ENCODE measurements at places on chromosomes 5 and 9.
A peak's percentile ranks its signal among the peaks of the same experiment; 100 is the strongest.

DNA sequence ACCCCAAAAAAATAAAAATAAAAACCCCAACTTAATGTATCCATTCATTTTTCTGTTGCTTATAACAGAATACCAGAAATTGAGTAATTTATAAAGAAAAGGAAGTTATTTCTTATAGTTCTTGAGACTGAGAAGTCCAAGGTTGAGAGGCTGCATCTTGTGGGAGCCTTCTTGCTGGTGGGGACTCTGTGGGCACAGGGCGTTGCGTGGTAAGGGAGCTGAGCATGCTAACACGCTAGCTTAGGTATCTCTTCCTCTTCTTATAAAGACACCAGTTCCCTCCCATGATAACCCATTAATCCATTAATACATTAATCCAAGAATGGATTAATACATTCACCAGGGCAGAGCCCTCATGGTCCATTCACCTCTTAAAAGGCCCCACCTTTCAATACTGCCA lies 150.9 kb downstream of the ZSWIM6 start:
- peaks cover 47% of the 10 kb centered on the region for H3K36me3 ChIP-seq
- no peaks in the 10 kb centered on the region for H3K4me1 ChIP-seq
- no peak for DNase-seq
- no peaks in the 10 kb centered on the region for H3K27me3 ChIP-seq
- H3K4me3 ChIP-seq = no peak overlapping the region
- H3K27ac ChIP-seq = no peak overlapping the region

DNA sequence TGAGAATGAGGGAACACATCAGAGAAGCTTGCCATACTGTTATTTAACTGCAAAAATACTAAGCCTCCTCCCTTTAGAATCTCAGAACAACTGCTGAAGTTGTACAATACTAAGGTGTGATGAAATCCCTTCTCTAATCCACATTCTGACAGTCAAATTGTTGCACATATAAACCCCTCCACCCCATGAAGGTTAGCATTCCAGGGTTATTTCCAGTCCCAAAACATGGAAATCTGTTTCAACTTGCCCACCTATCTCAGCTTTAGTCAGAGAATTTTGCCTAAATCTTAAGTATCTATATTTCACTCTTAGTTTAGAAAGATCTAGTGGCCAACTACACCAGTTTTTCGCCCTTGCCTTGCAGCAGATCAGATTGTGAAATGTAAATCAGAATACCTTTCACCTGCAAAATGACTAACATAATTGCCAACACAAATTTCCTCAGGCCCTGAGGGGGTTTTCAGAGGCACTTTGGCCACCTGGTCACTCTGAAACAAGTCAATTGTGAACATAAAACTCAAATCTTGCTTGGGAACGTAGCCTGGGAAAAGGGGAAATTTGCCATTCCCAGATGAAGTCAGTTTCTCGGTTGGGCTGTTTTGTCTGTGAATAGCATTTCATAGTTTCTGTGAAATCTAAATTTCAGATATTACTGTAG lies 93.9 kb downstream of the EFNA5 start:
- no peak overlapping the region for H3K4me3 ChIP-seq
- peaks cover 81% of the 10 kb centered on the region for H3K4me1 ChIP-seq
- no peak overlapping the region for H3K27ac ChIP-seq

- no peaks in the 10 kb centered on the region for H3K27me3 ChIP-seq
- no peak for DNase-seq
- no peaks in the 10 kb centered on the region for H3K36me3 ChIP-seq
- no peak overlapping the region for H3K4me3 ChIP-seq
- H3K4me1 ChIP-seq = peaks cover 10% of the 10 kb centered on the region
These were observed 54.4 kb downstream of the ANKH start for GRCh38 chr5:14816999-14817761.

DNA sequence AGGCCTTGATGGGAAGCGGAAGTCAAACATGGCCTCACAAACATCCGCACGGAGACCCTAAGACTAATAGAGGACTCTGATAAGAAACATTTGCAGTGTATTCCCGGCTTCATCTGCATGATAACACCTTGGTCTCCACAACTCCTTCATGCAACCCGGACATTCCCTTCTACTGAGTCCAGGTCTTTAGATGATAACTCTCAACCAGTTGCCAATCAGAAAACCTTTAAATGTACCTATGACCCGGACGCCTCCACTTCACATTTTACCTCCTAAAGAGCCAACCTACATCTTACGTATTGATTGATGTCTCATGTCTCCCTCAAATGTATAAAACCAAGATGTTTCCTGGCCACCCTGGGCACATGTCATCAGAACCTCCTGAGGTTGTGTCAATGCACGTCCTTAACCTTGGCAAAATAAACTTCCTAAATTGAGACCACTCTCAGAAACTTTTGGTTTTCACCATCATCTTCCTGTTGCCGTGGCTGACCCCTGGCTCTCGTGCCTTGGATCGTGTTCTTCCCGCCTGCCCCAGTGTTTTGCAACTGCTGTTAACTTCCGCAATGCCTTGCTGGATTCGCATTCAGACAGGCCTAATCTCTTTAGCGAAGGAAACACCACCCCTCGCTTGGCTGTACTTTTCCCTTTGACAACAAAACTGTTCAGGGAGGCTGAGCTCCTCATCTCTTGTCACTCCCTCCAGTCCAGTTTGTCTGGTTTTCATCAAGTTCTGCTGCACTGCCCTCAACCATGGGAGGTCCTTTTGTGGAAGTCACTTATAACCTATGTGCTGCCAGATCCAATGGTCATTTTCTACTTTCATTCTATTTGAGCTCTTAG lies 1.1 kb upstream of the DAP start:
- no peaks in the 10 kb centered on the region for H3K36me3 ChIP-seq
- DNase-seq = no peak
- peak overlapping the region; percentile 96 for H3K27ac ChIP-seq
- no peaks in the 10 kb centered on the region for H3K27me3 ChIP-seq
- peaks cover 44% of the 10 kb centered on the region for H3K4me1 ChIP-seq
- peak overlapping the region; percentile 64 for H3K4me3 ChIP-seq

- no peaks in the 10 kb centered on the region for H3K27me3 ChIP-seq
- H3K27ac ChIP-seq = no peak overlapping the region
- no peak overlapping the region for H3K4me3 ChIP-seq
These were observed 113.0 kb downstream of the COL23A1 start for GRCh38 chr5:178476972-178477754.

GRCh38 chr5:79305706-79306105 lies 69.8 kb downstream of the JMY start:
- H3K27me3 ChIP-seq = no peaks in the 10 kb centered on the region
- no peak for DNase-seq

- DNase-seq = no peak
- no peaks in the 10 kb centered on the region for H3K36me3 ChIP-seq
- no peaks in the 10 kb centered on the region for H3K27me3 ChIP-seq
- peaks cover 60% of the 10 kb centered on the region for H3K4me1 ChIP-seq
- H3K27ac ChIP-seq = peak overlapping the region; percentile 64
- no peak overlapping the region for H3K4me3 ChIP-seq
These were observed 109.5 kb downstream of the RXRA start for GRCh38 chr9:134435550-134436378.

DNA sequence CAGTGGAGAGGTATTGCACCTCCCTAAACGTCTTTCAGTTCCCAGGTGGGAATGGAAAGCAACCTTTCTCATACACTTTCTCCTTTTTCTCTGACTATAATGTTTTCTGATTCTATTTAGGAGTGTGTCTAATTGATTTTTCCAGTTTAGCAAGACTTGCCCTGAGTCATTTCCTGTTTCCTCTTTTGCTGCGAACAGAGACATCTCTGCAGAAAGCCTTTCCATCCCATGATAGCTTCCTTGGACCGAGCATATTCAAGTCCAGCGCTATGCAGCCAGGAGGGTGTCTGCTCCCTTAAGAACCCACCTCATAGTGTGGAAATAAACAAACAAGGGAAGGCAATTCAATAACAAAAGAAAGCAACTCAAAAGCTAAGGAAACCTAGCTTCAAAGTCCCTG lies 60.0 kb upstream of the CDH6 start:
- no peak overlapping the region for H3K4me3 ChIP-seq
- H3K27ac ChIP-seq = no peak overlapping the region
- no peaks in the 10 kb centered on the region for H3K36me3 ChIP-seq
- DNase-seq = no peak
- peaks cover 2% of the 10 kb centered on the region for H3K4me1 ChIP-seq

DNA sequence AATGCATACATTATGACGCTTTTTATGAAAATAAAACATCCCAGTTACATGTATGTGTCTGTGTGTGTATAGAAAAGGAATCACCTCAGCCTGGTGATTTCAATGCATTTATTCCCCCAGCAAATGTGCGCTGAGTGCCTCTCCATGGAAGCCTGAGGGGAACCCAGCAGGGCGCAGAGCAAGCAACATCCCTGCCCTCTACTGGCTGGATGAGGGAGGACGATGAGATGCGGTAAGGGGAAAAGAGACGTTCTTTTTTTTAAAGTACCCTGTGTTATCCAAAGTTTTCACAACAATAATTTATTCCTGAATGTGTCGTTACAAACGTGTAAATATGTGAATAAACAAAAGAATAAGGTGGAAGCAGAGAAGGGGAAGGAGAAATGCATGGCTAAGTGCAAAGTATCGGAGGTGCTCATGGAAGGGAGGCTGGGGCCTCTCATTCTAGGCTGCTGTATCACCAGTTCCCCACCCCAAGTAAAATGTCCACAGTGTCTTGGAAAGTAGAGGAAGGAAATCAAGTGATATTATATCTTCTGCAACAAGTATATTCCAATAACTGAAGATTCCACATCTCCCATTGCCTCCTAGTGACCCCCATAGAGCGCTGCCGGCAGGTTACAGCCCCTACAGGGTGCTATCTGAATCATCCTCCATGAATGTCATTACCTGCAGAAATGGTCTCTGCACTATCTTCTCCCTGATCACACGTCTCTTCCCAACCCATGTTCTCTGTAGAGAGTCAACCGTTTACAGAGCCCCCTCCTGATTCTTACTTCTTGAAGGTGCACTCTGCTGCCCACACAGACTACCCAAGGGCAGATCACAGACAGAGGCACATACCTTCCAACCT lies 13.0 kb upstream of the ABLIM3 start:
- H3K27ac ChIP-seq = peak overlapping the region; percentile 66
- no peaks in the 10 kb centered on the region for H3K36me3 ChIP-seq
- H3K4me3 ChIP-seq = no peak overlapping the region
- no peak for DNase-seq

GRCh38 chr5:44983006-44983405 lies 174.3 kb downstream of the MRPS30 start:
- H3K27ac ChIP-seq = no peak overlapping the region
- no peaks in the 10 kb centered on the region for H3K27me3 ChIP-seq
- no peak for DNase-seq
- no peaks in the 10 kb centered on the region for H3K36me3 ChIP-seq
- H3K4me1 ChIP-seq = no peaks in the 10 kb centered on the region

DNA sequence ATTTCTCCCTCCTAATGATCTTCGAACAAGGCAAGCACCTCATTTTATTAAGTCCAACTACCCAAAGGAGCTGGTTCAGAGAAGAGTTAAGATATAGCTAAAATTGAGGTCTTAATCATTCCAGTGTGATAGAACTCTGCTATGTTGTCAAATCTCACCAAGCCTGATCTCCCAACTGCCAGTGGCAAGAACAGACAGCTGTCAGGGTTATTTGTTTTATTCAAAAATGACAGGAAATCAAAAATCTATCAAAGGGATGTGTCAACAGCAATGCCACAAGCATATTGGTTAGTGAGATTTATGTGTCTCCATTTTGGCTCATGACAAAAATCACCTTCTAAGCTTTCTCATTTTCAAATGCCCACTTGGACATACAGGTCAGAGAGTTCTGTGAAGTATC lies 74.5 kb downstream of the PRELID2 start:
- no peak overlapping the region for H3K27ac ChIP-seq
- H3K27me3 ChIP-seq = no peaks in the 10 kb centered on the region
- DNase-seq = no peak
- H3K4me3 ChIP-seq = no peak overlapping the region

GRCh38 chr9:14981291-14981950 lies 71.2 kb upstream of the FREM1 start:
- H3K4me1 ChIP-seq = peaks cover 12% of the 10 kb centered on the region
- no peak overlapping the region for H3K4me3 ChIP-seq
- DNase-seq = no peak
- peak overlapping the region; percentile 88 for H3K27ac ChIP-seq

DNA sequence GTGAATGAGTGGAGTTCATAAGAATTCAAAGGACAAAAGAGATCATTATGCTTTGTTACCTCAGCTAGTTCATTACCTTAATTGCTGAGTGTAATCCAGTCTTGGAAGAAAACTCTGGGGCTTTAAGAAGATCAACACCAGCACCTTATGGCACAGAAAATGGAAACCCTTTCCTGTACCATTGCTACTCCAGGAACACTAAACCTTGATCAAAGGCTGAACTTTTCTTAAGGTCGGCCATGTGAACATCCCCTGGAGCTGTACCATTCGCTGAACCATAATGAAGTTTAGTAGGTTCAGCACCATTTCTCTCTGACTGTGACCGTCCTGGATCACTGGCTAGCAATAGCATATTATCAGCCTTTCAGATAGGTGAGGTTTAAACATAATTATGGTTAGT lies 97.4 kb downstream of the PBX3 start:
- H3K36me3 ChIP-seq = peaks cover 7% of the 10 kb centered on the region
- H3K27me3 ChIP-seq = no peaks in the 10 kb centered on the region
- no peak for DNase-seq
- no peak overlapping the region for H3K4me3 ChIP-seq
- H3K4me1 ChIP-seq = peaks cover 42% of the 10 kb centered on the region

DNA sequence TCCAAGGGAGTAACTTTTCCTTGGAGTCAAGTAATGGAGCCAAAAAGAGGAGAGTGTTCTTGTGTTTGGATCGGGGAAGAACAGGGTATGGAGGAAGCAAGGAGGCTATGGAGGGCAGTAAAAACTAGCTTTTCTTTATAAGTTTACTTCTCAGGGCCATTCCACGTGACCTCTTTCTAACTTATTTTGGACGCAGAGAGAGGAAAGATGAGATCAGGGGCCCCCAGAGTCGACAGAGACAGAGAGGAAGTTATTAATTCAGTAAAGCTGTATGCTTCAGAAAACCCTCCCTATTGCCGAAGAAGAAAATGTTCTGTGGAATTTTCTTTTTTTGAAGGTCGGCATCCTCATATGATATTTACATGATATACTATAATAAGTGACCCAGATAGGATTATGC lies 233.8 kb upstream of the MPDZ start:
- peak overlapping the region; percentile 96 for H3K27ac ChIP-seq
- peaks cover 7% of the 10 kb centered on the region for H3K36me3 ChIP-seq
- DNase-seq = no peak
- no peak overlapping the region for H3K4me3 ChIP-seq

- peaks cover 5% of the 10 kb centered on the region for H3K4me1 ChIP-seq
- H3K36me3 ChIP-seq = no peaks in the 10 kb centered on the region
- no peak overlapping the region for H3K4me3 ChIP-seq
- H3K27ac ChIP-seq = no peak overlapping the region
These were observed 287.8 kb downstream of the GAS1 start for GRCh38 chr9:86659413-86660046.

- H3K4me1 ChIP-seq = peaks cover 52% of the 10 kb centered on the region
- peaks cover 12% of the 10 kb centered on the region for H3K36me3 ChIP-seq
- no peak overlapping the region for H3K4me3 ChIP-seq
- DNase-seq = no peak
- peak overlapping the region; percentile 84 for H3K27ac ChIP-seq
- H3K27me3 ChIP-seq = no peaks in the 10 kb centered on the region
These were observed 74.7 kb downstream of the THBS4 start for GRCh38 chr5:80109646-80110478.

Measured in mesothelial cell of epicardium (in vitro differentiated cells).